Fibroblast of lung (primary cell): ENCODE measurements at places on chromosomes 5 and 9. TPM values are rescaled to one million over a fixed set of nuclear protein-coding genes. Genes with fewer than 3 reads are reported as not detected.

LRRC19 gene
- total RNA-seq = not detected in 2 replicates

DNA sequence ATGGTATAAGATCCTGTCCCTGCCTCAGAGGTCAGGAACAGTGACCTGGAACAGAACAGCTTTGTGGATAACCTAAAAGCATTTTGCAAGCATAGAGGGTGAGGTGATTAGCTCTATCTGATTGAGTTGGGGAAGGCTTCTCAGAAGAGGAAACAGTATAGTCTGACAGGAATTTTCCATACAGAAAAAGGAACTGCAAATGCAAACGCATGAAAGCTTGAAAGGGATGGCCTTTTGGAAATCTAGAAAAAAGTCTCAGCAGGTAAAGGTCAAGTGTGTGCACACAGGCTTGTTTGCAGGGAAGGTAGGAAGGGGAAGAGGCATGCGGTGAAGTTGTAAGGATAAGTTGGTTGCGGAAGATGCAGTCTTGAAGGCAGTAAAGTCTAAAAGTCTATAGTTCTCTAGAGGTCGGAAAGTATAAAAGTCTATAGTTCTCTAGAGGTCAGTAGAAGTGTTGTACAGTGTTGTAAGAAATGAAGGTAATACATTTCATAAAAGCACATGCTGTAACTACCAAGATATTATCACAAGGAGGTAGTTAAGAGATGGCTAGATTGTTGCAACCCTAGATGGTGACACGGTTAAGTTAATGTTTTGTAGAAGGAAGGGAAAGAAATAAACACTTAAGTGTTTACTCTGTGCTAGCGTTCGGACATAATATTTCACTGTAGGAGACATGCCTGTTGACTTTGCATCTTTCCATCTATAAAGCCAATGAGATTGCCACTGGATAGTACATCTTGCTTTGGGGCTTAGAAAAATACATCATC is 16.7 kb upstream of the HSPB3 start:
- no peak for DNase-seq

LHX3 gene
- total RNA-seq = not detected in 2 replicates

BNC2 gene
- 34.7 and 36.2 TPM in 2 replicates for total RNA-seq

DNA sequence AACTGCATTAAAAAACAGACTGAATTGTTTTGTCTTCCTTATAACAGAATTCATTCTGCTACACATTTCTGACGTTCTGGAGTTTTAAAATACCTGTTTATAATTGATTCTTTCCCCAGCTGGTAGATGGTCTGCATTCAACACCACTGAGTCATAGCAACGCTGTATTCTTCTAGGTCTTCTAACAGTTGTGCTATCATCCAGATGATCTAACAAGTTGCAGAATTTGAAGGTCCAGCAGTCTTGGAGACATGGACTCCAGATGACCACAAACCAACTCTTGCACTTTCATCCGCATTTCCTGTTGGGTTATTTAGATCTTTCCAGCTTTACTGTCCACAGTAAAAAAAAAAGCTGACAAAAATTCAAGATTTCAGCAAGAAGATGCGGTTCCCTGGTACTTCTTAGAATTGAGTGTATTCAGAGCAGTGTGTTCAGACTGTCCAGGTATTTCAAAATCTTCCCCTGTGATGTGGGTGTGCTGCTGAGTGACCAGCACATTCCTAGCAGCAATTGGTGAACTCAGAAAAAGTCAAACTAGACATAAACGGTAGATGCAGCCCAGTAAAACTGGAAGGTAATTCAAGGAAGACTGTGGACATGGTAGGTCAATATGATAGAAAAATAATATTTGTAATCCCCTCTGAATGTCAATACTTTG is 50.2 kb downstream of the CSNK1A1 start:
- DNase-seq = peak; percentile 28

DNA sequence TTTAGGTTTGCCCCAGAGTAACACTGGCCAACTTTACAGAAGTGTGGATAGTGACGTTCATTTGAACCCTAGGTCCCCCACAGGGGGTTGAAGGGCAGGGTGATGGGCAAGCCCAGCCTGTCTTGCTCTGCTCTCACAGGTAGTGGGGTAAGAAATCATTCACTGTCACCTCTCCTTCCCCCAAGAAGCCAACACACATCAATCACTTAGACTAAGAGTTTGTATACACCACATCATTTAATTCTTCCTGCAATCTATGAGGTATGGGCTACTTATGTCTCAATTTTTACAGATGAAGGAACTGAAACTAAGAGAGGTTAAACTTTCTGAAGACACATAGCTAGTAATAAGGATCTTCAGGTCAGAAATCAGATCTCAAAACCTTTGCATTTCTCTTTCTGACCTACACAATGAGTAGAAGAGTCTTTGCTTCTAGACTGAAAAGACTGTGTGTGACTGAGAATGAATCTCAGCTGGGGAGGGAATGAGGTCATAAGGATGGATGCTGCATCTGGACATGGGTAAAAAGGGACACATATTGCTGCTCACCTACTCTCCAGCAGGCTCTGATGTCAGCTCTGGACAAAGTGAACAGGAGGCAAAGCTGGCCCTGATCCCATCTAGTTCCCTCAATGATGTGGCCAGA is 81.0 kb upstream of the EQTN start:
- no peak for DNase-seq

GABRA6 gene
- total RNA-seq = not detected in 2 replicates
